ENCODE measurements at places on chromosomes 6 and 20. TPM values are rescaled to one million over a fixed set of nuclear protein-coding genes. Genes with fewer than 3 reads are reported as not detected.

GINM1 gene
- polyA plus RNA-seq, result 50.8 TPM

RBM24 gene
- polyA plus RNA-seq, result 0.39 TPM

ADTRP gene
- 3.6 TPM for polyA plus RNA-seq

DNA sequence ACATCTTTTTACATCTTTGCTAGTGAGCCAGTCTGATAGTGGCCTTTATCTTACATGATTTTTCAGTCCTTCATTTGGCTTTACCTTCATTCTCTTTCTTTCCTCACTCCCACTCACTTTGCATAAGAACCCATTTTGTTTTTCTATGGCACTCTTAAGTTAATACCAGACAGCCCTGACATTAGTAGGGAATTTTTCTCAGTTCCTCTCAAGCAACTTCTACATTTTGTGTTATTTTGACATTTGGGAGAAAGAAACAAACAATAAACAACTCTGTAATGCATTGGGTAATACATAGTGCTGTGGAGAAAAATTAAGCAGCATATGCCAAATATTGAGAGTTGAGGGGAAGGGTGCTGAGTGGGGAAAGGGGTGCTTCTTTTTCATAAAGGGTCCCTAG, 524.1 kb upstream of the JAG1 start:
- DNase-seq, result no peak
- H3K27me3 ChIP-seq, result no peaks in the 10 kb centered on the region
- no peaks in the 10 kb centered on the region for H3K36me3 ChIP-seq
- H3K4me3 ChIP-seq, result no peak overlapping the region
- no peak overlapping the region for H3K27ac ChIP-seq

DNA sequence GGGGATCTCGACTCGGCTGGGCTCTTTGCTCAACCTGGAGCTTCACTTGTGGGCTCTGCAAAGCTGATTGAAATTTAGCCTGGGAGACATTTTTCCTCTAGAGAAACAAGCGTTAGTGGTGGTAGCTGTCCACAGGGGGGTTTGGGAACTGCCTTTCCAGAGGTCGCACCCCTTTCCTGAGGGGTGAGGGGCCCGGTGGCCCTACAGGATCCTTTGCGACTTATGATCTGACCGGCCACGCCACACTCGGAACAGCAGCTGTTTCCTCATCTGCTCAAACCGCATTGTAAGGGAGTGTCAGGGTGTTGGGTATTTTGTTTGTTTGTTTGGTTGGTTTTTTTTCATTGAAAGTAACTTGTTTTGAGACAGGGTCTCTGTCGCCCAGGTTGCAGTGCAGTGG, 21.0 kb downstream of the PNLDC1 start:
- H3K27ac ChIP-seq, result no peak overlapping the region
- no peaks in the 10 kb centered on the region for H3K36me3 ChIP-seq
- no peak overlapping the region for H3K4me3 ChIP-seq
- H3K4me1 ChIP-seq, result no peaks in the 10 kb centered on the region
- no peaks in the 10 kb centered on the region for H3K27me3 ChIP-seq
